ENCODE measurements at places on chromosomes 7 and 10. TPM values are rescaled to one million over a fixed set of nuclear protein-coding genes. Genes with fewer than 3 reads are reported as not detected.

ADGRA1 gene
- total RNA-seq, result not detected

STAG3 gene
- total RNA-seq, result 0.14 TPM

LIPF gene
- total RNA-seq, result not detected

DDC gene
- 0.96 TPM for total RNA-seq

ITIH5 gene
- not detected for total RNA-seq

TMEM229A gene
- not detected for total RNA-seq

EPO gene
- not detected for total RNA-seq

IMMP2L gene
- total RNA-seq, result 16.7 TPM

EEPD1 gene
- 48.0 TPM for total RNA-seq

SSC4D gene
- total RNA-seq, result 1.4 TPM

VWDE gene
- 0.60 TPM for total RNA-seq

ANKRD30A gene
- 0.88 TPM for total RNA-seq

UNC5B gene
- total RNA-seq, result 0.48 TPM

LGI1 gene
- total RNA-seq, result not detected

PRLHR gene
- not detected for total RNA-seq

EVX1 gene
- not detected for total RNA-seq

ACTL6B gene
- total RNA-seq, result not detected

GSAP gene
- total RNA-seq, result 1.8 TPM

LIMK1 gene
- 37.5 TPM for total RNA-seq

CCM2 gene
- total RNA-seq, result 40.8 TPM

LEP gene
- total RNA-seq, result not detected

ACTR3C gene
- total RNA-seq, result not detected

TUBB8 gene
- total RNA-seq, result not detected

KIAA1217 gene
- 2.8 TPM for total RNA-seq

ACSM6 gene
- total RNA-seq, result not detected

CDK14 gene
- total RNA-seq, result 0.14 TPM

ACSL5 gene
- total RNA-seq, result 0.32 TPM

AS3MT gene
- 0.94 TPM for total RNA-seq

ZNF425 gene
- 2.4 TPM for total RNA-seq

UTF1 gene
- total RNA-seq, result 0.16 TPM

PPP1R9A gene
- 4.3 TPM for total RNA-seq

DEPP1 gene
- 0.81 TPM for total RNA-seq

CAV2 gene
- total RNA-seq, result 177 TPM

ASZ1 gene
- total RNA-seq, result not detected
